Activated T-cell treated with anti-CD3 and anti-CD28 coated beads, Interleukin-2, amount 50 U/mL, for 72 hours (primary cell): ENCODE measurements at places on chromosomes 4 and X. TPM values are rescaled to one million over a fixed set of nuclear protein-coding genes. Genes with fewer than 3 reads are reported as not detected.

GRCh38 chr4:3865986-3866812 is 100.0 kb downstream of the ADRA2C start:
- no peaks in the 10 kb centered on the region for H3K36me3 ChIP-seq
- no peak overlapping the region for H3K4me3 ChIP-seq
- H3K27me3 ChIP-seq, result peaks cover 13% of the 10 kb centered on the region
- no peak for DNase-seq

DNA sequence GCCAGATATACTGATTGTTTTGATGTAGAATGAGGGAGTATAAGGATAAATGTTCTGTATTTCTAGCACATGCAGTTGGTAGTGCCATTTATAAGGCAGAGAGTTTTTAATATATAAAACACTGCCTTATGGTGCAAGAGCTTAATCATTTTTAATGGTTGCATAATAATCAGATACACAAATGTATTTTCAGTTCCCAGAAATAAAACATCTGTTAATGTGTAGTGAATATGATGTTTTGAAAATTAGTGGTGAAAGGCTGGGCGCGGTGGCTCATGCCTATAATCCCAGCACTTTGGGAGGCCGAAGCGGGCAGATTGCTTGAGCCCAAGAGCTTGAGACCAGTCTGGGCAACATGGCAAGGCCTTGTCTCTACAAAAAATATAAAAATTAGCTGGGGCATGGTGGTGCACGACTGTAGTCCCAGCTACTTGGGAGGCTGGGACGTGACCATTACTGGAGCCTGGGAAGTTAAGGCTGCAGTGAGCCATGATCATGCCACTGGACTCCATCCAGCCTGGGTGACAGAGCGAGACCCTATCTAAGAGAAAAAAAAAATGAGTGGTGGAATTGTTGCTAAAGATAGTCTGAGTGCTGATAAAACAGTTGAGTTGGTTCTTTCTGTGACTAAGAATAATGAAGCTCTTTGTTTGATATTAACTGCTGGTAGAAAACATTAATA is 29.3 kb downstream of the CLCN3 start:
- no peak overlapping the region for H3K4me3 ChIP-seq
- no peaks in the 10 kb centered on the region for H3K27me3 ChIP-seq
- peaks cover 2% of the 10 kb centered on the region for H3K36me3 ChIP-seq
- H3K27ac ChIP-seq, result no peak overlapping the region
- peaks cover 18% of the 10 kb centered on the region for H3K4me1 ChIP-seq

- no peaks in the 10 kb centered on the region for H3K36me3 ChIP-seq
- no peaks in the 10 kb centered on the region for H3K27me3 ChIP-seq
- no peaks in the 10 kb centered on the region for H3K4me1 ChIP-seq
- no peak overlapping the region for H3K27ac ChIP-seq
- H3K4me3 ChIP-seq, result no peak overlapping the region
- no peak for DNase-seq
Measured at GRCh38 chr4:26804925-26805324, 55.7 kb upstream of the STIM2 start.

Gene DDX3X
- total RNA-seq, result 419 TPM

- DNase-seq, result no peak
- H3K4me3 ChIP-seq, result no peak overlapping the region
- no peaks in the 10 kb centered on the region for H3K36me3 ChIP-seq
- H3K4me1 ChIP-seq, result no peaks in the 10 kb centered on the region
- no peaks in the 10 kb centered on the region for H3K27me3 ChIP-seq
Measured at GRCh38 chr4:159979351-159979750, 876.5 kb downstream of the RAPGEF2 start.

DNA sequence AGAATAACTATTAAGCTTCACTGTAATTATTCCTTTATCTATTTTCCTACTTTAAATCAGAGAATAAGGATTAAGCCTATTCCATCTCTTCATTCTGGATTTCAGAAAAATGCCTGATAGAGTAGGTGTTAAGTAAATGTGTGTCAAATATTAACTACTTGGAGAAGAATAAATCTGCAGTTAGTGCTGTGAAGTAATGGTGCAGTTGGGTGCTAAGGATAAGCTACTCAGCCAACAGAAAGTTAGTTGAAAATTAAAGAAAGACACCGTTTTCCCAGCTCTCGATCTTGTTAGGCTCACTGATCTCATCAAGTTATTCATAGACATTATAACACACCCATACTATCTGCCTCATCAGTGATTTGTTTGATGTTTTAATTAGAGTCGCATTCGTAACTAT is 7.1 kb downstream of the PF4V1 start:
- no peak overlapping the region for H3K4me3 ChIP-seq
- no peak for DNase-seq
- H3K27ac ChIP-seq, result no peak overlapping the region
- H3K36me3 ChIP-seq, result no peaks in the 10 kb centered on the region

Gene F8A3
- total RNA-seq, result 0.23 TPM

GRCh38 chrX:28010875-28011274 is 29.6 kb upstream of the DCAF8L1 start:
- DNase-seq, result no peak
- H3K4me3 ChIP-seq, result no peak overlapping the region
- peaks cover 2% of the 10 kb centered on the region for H3K36me3 ChIP-seq
- H3K27ac ChIP-seq, result no peak overlapping the region
- no peaks in the 10 kb centered on the region for H3K27me3 ChIP-seq

DNA sequence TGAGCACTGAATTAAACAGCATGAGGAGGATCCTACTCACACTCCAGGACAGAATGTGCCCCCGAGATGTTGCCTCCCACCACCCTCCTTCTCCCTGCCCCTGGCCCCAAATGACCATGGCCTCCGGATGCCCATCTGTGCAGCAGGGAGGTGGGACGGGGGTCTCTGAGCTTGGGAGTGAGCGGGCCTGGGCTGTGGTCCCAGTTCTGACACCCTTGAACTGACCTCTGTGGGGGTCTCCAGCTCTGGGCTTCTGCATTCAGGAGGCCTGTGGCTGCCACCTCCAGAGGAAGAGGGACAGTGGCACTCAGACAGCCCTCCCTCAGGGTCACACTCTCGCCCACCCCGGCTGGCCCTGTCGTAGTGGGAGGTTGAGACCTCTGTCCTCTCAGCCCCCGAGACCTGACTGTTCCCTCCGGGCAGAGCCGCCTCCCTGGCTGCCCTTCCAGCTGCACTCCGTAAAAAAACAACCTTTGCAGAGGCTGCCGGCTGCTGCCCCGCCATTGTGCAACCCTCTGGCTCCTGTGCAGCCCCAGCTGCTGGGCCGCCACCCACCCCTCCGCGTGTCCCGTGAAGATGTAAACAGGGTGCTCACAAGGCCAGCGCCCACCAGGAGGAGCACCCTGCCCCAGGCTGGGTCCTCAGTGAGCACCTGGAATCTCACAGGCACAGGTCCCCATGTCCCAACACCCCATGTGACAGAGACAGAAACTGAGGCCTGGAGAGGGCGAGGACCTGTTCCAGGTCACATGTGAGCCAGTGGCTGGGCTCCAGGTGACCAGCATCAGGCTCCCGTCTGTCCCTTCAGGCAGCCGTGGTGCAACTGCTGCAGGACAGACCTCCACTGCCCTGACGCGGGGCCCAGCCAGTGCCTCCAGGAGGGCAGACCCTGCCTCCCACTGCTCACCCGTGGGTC is 39.6 kb downstream of the HTRA3 start:
- H3K27ac ChIP-seq, result no peak overlapping the region
- DNase-seq, result no peak
- H3K4me1 ChIP-seq, result no peaks in the 10 kb centered on the region
- H3K4me3 ChIP-seq, result no peak overlapping the region
- no peaks in the 10 kb centered on the region for H3K36me3 ChIP-seq

DNA sequence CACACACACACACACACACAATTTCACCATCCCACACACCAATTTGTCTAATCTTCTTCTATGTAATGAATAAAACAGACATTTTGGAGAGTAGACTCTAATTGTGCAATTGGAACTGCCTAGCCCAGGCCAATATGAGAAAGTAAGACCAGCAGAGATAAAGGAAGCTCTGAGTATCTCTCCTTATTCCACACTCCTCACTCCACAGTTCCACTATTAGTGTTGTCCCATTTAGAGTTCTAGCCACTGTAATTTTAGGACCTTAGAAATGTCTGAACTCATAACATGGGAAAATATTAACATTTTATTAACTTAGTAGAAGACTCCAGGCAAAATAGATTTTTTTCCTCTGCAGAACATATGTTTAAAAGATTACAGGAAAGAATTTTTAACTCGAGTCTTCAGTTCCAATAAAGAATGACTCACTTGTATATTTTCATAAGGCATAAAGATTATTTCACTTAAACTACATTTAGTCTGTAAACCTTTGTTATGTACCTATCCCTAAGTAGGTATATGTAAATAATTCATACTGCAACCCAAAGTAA is 297.6 kb upstream of the INTU start:
- H3K4me1 ChIP-seq, result no peaks in the 10 kb centered on the region
- no peak overlapping the region for H3K4me3 ChIP-seq
- no peaks in the 10 kb centered on the region for H3K36me3 ChIP-seq
- no peak for DNase-seq
- no peaks in the 10 kb centered on the region for H3K27me3 ChIP-seq

Gene HPGD
- total RNA-seq, result 5.2 TPM

GRCh38 chr4:88497859-88498409 is 25.6 kb downstream of the PYURF start:
- no peaks in the 10 kb centered on the region for H3K27me3 ChIP-seq
- no peak for DNase-seq
- no peak overlapping the region for H3K27ac ChIP-seq
- no peaks in the 10 kb centered on the region for H3K36me3 ChIP-seq
- no peaks in the 10 kb centered on the region for H3K4me1 ChIP-seq
- no peak overlapping the region for H3K4me3 ChIP-seq
